HEK293T (cell line): ENCODE measurements at places on chromosomes 12 and 14.
A peak's percentile ranks its signal among the peaks of the same experiment; 100 is the strongest.

DNA sequence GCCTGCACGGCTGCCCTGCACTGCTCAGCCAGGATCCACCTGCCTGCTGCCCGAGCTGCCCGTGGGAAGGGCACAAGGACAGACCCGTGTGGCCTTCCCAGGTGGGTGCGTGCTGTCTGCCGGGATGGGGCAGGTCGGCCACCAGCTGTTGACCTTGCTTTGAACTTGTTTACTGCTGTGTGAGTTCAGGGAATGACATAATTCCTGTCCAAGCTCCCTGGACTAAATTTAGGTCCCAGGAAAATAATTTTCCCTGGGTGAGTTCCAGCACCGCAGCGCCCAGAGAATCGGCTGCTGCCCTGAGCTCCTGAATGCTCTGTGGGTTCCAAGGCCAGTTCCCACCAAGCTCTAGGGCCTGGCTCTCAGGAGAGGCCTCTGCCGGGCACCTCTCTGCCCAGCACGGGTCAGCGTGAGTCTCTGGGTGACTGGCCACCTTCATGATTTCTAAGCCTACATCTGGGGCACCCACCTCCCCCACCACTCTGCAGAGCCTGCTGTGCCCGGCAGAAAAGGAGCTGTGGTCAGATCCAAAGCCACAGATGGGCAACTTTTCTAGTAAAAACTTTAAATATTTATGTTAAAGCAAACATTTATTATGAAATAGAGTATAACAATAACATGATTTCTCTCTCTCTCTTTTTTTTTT, 27.2 kb upstream of the MLXIP start:
- no peak for DNase-seq

DNA sequence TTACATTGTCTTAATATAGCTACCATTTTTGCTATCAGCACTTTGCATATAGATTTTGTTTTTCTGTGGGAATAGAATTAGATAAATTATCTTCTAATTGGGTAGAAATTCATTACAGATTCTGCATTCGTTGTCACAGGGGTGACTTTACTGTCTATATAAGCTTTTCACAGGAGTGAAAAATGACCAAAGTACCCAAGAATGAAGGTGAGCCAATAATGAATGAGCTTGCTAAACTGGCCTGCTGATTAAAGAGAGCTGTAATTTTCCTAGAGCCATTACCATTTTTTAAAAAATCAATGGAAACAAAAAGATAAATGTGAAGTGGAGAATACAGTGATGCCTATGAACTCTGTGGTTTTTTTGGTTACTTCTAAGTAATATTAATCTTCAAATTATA, 504.6 kb downstream of the RPL10L start:
- no peak for DNase-seq

GRCh38 chr14:95007921-95008320, 149.4 kb downstream of the DICER1 start:
- no peak for DNase-seq

GRCh38 chr12:52046859-52047258, 4.4 kb upstream of the NR4A1 start:
- no peak for DNase-seq

DNA sequence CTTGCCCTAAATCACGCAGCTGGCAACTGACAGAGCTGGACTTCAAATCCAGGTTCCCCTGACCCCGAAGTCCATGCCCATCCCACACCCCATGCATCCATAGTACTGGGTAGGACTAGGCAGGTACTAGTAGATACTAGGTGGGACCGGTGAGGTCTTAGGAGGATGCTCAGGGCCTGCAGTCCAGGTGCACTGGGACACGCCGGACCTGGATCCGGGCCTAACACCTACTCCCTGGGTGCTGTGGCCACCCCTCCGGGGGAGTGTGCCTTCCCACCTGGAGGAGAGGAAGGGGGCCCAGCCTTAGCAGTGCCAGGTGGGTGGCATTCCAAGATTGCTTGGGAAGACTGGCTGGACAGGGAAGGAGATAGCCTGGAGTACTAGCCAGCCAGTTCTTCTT, 64.8 kb downstream of the CACNA1C start:
- no peak for DNase-seq

GRCh38 chr12:88202500-88202899, 60.4 kb downstream of the TMTC3 start:
- no peak for DNase-seq

DNA sequence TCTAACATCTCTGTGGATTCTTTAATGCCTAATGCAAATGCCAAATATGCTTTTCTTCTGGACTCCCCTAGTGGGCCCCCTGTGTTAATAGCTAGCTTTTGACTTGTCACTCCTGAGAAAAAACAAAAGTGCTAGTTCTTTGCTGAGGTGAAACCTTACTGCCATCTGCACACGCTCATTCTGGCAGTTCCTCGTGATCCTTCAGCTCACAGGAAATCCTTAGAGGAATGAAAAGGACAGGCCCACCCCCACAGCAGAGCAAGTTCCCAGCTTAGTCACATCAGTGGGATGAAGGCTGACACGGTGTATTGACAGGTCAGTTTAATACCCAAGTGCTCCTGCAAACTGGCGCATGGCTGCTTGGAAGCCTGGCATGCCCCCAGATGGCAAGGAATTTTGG, 165.1 kb upstream of the ATP2B1 start:
- DNase-seq = no peak

DNA sequence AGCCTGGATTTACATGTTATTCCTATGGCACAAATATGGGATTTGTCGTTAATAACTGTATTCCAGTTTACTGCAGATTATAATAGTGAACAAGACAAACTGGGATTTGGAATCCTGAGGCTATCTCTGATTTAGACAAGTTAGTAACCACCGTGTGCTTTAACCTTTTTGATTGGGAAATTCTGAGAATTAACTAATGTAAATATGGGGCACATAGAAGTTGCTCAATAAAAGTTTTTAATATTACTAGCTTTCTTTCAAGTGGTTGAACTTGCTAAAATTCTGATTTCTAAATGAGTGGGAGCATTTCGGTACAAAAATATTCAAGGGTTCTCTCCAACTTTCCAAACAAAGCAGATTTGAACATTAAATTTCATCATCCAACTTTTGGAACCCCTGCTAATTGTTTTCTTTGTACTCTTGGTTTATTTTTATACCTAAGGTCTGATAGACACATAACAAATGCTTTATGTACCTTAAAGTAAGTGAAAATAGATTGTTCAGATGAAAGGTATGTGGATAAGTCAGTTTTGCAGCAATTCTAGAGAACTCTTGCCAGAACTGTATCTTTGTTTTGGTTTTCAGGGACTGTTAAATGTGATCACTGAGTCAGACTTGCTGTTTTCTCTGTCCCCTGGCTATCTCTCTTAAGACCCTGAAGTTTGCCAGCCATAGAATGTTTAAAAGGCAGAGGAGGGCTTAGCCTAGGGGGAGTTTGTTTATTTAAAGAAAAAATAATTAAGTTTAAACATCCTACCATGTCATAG, 57.5 kb downstream of the FRS2 start:
- no peak for DNase-seq

DNA sequence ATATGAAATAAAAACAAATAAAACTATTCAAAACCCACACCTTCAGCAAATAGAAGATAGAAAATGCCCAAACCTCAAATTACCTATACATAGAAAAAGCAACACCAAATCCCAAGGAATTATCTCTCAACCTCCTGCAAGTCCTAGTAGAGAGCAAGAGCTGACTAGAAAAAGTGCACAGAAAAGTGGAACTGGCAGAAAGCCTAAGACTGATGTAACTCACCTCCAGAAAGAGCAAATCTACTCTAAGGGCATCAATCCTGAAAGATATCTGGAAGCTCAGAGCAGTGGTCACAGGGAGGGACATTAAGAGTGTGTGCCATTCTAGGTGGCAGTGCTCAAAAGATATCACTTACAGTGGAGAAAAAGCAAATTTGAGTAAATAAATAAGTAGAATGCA, 62.1 kb upstream of the PLEKHG7 start:
- DNase-seq = no peak

GRCh38 chr12:90548595-90548994, 406.4 kb downstream of the CCER1 start:
- no peak for DNase-seq

- no peak for DNase-seq
Measured at GRCh38 chr12:59010941-59011340, 90.6 kb upstream of the LRIG3 start.

GRCh38 chr12:83005534-83006197, 319.0 kb downstream of the TMTC2 start:
- DNase-seq = no peak

DNA sequence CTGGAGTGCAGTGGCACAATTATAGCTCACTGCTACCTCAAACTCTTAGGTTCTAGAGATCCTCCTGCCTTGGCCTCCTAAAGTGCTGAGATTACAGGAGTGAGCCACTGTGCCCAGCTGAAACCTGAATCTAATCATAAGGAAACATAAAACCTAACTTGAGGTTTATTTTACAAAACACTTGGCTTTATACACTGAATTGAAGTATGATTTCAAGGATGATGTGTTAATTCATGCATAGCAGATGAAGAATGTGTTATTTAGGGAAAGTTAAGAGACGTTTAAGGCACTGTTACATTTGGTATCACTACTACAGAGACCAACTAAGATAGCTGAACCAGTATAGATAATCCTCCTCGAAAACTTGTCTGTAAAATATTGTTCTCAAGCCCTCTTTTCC, 6.4 kb downstream of the DICER1 start:
- DNase-seq = no peak

DNA sequence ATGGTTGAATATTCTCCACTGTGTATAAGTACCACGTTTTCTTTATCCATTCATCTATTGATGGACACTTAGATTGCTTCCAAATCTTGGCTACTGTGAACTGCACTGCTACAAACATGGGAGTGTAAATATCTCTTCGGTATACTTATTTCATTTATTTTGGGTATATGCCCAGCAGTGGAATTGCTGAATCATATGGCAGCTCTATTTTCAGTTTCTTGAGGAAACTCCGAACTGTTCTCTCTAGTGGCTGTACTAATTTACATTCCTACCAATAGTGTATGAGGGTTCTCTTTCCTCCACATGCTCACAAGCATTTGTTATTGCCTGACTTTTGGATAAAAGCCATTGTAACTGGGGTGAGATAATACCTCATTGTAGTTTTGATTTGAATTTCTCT, 623.1 kb upstream of the LRFN5 start:
- DNase-seq = no peak

DNA sequence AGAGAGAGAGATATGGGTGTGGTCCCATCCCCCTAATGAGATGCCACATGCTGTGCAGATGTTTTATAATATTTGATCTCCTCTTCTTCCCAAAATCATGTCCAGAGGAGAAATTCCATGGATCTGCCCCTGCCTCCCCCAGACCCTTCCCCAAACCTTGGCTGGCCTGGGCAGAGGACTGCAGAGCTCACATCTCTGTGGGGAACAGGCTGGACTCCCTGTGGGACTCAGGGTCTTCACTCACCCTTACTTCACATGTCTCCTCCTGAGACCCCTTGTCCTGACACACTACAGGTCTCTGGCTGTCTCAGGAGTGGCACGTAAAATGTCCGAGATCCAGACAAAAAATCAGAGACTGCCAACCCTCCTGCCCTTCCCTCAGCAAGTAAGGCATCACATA, 76.0 kb upstream of the CAPRIN2 start:
- no peak for DNase-seq

DNA sequence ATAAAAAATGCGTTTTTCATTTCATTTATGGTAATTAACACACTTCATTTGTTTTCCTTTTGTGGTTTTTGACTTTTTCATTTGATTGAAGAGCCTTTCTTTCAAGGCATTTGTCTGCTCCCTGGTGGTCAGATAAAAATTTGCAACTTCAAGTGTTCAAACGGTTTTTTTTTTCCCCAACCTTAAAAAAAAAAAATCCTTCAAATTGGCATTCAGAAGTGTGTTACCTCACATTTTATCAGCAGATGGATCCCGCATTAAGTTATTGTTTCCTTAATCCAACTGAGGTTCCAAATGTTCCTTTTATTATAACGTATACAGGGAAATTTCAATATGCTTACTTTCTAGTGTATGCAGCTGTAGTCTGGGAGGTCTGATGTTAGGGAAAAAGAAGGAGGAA, 47.2 kb downstream of the MYF5 start:
- peak; percentile 24 for DNase-seq

- no peak for DNase-seq
Measured at GRCh38 chr12:124462750-124463149, 104.7 kb downstream of the NCOR2 start.

DNA sequence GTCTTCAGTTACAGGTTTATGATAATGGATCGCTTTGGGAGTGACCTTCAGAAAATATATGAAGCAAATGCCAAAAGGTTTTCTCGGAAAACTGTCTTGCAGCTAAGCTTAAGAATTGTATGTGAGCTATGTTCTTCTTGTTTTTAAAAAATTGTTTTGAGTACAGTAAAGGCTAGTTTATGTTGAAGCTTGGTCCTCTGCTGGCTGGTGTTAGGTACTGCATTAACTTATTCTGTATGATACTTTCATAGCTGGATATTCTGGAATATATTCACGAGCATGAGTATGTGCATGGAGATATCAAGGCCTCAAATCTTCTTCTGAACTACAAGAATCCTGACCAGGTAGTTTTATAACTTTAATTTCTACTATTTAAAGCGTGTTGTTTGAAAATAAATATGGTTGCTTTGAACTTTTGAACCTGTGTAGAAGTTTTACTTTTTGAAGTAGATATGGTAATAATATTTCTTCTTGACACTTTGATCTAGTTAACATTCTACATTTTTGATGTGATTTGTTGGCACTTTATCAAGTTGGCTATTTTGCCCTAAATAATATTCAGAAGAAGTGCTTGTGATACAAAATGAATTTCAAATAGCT, 55.7 kb downstream of the VRK1 start:
- DNase-seq = peak; percentile 17

- DNase-seq = peak; percentile 81
Measured at GRCh38 chr12:130013771-130014484, 110.1 kb upstream of the TMEM132D start.

GRCh38 chr12:128004383-128004938, 262.5 kb upstream of the TMEM132C start:
- no peak for DNase-seq

DNA sequence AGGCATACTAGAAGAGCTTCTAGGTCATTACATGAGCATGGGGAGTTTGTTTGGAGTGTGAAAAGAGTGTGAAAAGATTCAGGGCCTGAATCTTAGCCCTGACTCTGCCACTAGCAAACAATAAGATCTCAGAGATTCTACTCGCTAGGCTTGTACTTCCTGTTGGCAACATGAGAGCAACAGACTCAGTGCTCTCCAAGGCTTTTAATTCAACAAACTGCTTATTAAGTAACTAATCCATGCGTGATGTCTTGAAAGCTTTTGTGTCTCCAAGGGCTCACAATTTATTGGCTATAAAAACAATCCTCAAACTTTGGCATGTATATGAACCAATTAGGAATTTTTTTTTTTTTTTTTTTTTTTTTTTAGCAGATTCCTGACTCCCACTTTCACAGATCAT, 105.1 kb downstream of the STXBP6 start:
- DNase-seq = no peak
